ENCODE measurements at places on chromosomes 6 and 20.

- peaks cover 14% of the 10 kb centered on the region for H3K4me1 ChIP-seq
- no peak for DNase-seq
- peaks cover 17% of the 10 kb centered on the region for H3K27me3 ChIP-seq
- no peak overlapping the region for H3K27ac ChIP-seq
These were observed 22.1 kb downstream of the MRAP2 start for GRCh38 chr6:84055647-84056046.

GRCh38 chr6:38625217-38625616 lies 14.5 kb downstream of the BTBD9 start:
- no peak for DNase-seq
- H3K4me3 ChIP-seq, result no peak overlapping the region
- H3K4me1 ChIP-seq, result no peaks in the 10 kb centered on the region
- H3K27me3 ChIP-seq, result no peaks in the 10 kb centered on the region
- H3K27ac ChIP-seq, result no peak overlapping the region
- no peaks in the 10 kb centered on the region for H3K36me3 ChIP-seq

GRCh38 chr6:131038597-131039344 lies 24.3 kb downstream of the EPB41L2 start:
- no peak overlapping the region for H3K4me3 ChIP-seq
- no peak overlapping the region for H3K27ac ChIP-seq
- DNase-seq, result no peak
- H3K27me3 ChIP-seq, result no peaks in the 10 kb centered on the region

DNA sequence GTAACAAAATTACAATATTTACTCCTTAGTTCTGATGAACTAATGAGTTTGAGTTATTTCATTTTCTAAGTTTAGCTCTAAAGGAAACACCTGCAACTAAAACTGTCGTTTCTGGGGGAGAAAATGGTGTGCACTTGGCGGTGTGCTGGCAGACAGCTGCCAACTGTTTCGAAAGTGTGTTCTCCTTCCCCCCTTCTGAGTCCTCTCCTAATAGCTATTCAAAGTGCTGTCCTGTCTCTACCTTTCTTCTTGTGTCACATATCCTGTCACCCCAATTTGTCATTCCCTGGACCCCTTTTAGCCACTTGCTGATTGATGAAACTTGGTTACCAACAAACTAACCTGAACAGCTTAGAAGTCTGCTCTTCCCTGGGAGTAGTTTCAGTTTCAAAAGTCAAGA lies 4.9 kb upstream of the UBE2J1 start:
- no peak for DNase-seq
- no peaks in the 10 kb centered on the region for H3K36me3 ChIP-seq
- H3K27me3 ChIP-seq, result no peaks in the 10 kb centered on the region
- H3K4me1 ChIP-seq, result peaks cover 34% of the 10 kb centered on the region

- no peaks in the 10 kb centered on the region for H3K4me1 ChIP-seq
- no peaks in the 10 kb centered on the region for H3K27me3 ChIP-seq
- H3K27ac ChIP-seq, result no peak overlapping the region
- H3K36me3 ChIP-seq, result no peaks in the 10 kb centered on the region
- no peak overlapping the region for H3K4me3 ChIP-seq
- no peak for DNase-seq
These were observed 17.9 kb upstream of the RUNX2 start for GRCh38 chr6:45310118-45310788.

Data from heart right ventricle (tissue), 16 donors.